ENCODE measurements at places on chromosomes 6 and 20.

- DNase-seq = no peak
Observed at GRCh38 chr6:39948199-39948791, 14.0 kb upstream of the MOCS1 start.

DNA sequence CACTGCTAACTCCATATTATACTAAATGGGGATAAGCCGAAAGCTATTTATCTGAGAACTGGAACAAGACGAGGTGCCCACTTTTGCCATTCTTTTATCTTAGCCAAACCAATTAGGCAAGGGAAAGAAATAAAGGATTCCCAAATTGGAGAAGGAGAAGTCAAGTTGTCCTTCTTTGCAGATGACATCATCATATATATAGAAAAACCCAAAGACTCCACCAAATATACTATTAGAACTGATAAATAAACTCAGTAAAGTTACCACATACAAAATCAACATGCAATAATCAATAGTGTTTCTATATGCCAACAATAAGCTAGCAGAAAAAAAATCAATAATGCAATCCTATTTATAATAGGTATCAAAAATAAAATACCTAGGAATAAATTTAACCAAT lies 570.3 kb upstream of the EPHA7 start:
- DNase-seq = no peak

DNA sequence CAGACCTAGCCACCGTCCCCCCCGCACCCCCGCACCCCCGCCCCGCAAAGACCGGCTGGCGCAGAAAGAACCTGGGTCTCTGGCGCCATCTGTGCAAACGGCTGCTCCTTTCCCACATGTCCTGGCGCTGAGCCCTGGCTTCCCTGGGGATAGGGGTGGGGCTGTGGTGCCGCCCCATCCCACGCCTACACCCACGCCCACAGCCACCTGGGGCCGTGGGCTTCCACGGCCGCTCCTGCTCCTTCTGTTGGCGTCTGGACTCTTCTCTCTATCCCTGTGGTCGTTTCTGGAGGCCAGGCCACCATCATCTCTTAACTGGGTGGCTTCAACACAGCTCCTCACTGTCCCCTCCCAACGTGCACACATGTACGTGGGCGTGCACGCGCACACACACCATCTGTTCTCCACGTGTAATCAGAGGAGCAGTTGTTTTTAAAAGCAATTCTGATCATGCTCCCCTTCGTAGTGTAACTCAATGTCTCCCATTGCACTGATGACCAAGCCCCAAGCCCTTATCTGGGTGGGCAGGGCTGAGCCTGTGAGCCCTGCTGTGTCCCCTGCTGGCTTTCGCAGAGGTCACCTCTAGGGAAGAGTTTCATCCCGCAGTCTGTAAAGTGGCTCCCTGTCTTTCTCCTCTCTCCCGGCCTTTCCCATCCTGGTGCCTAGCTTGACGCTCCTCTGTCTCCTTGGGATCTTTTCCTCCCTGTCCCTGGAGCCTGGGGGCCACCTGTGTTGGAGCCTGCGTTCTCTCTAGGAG lies 31.9 kb upstream of the FAM83D start:
- no peak for DNase-seq

- no peak for DNase-seq
Observed at GRCh38 chr20:14828459-14828858, 491.0 kb upstream of the FLRT3 start.

- no peak for DNase-seq
Observed at GRCh38 chr20:39853050-39853449, 836.0 kb downstream of the MAFB start.

DNA sequence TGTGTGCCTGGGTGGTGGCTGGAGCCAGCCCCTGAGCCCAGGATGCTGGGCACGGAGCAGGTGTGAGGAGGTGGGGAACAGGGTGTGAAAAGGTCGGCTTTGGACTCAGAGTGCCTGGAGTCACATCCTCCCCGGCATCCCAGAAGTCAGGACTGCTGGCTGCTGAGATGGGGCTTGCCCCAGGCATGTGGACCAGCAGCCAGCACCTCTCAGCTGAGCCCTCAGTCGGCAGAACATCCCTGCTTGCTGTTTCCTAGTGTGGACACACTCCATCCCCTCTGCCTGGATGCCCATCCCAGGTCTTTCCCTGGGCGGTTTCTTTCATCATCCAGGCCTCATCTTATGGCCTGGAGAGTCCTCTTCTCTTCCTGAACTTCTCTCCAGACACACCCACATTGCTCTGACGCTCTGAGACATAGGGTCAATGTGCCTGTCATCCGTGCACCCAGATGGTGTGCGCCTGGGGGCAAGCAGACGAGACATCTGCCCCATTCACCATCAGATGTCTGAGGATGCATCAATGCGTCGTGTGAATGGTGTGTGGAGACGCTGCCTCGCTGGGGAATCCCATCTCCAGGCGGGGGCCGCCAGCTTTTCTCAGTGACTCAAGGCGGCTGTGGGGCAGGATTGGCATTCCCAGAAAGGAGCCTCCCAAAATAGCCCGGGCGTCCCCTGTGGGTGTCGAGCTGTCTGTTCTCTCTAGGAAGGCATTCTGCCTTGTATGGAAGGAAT lies 104.2 kb downstream of the SYCP2 start:
- no peak for DNase-seq
